ENCODE measurements at places on chromosomes 4 and X.

GRCh38 chrX:41300758-41301437 lies 33.1 kb upstream of the DDX3X start:
- DNase-seq = no peak

GRCh38 chrX:134470013-134470412 lies 10.0 kb downstream of the HPRT1 start:
- DNase-seq = no peak

DNA sequence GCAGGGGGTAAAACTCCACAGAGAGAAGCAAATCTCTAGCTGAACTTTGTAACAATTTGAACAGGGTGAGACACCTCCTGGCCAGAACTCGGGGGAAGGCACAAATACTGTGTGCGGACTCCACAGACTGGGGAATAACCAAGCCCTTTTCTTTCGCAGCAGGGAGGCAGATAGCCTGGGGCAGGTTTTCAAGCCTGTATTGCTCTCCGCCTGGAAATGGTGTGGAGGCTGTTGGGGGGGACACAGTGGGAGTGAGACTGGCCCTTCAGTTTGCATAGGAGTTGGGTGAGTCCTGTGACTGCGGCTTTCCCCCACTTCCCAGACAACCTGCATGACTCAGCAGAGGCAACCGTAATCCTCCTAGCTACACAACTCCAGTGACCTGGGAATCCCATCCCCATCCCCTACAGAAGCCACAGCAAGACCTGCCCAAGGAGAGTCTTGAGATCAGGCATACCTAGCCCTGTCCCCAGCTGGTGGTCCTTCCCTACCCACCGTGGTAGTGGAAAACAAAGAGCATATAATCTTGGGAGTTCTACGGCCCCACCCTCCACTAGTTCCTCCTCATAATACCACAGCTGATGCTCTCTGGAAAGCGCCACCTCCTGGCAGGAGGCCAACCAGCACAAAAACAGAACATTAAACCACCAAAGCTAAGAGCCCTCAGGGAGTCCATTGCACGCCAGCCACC lies 12.9 kb upstream of the SMPX start:
- no peak for DNase-seq

GRCh38 chr4:107546638-107547037 lies 173.4 kb downstream of the PAPSS1 start:
- no peak for DNase-seq

DNA sequence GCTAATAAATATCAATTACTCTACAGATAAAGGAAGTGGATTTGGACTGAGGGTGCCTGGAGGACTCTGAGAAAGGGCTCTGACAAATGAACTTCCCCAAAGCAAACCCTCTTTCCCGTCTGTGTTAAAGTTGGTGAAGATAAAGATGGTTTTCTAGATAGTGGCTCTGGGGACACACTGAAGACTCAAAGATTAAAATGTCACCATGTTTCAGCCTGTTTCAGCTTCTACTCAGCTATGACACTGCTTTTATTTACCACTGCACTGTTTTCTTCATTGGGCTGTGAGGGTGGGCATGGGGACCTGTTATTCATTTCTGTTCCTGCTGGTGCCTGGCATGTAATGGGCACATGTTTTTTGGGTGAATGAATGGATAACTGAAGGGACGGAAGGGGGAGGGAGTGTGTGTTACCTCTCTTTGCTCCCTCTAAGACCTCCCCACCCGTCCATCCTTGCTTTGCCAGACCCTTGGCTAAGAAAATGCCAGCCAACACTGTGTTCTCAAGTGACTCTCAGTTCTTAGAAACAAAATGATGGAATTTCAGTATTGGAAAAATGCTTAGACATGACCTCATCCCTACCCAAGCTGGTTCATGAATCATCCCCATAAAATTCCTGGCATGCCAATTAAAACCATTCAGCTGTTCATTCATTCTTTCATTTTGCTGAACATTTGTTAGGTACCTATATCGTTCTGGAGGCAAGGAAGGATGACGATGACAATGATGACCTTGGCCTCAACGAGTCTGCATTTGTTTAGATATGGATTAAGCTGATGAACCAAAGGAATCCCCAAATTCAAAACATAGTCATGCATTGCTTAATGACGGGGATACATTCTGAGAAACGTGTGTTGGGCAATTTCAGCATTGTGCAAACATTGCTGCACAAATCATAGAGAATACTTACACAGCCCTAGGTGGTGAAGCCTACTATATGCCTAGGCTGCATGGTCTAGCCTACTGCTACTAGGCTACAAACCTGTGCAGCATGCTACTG lies 13.4 kb upstream of the STK32B start:
- DNase-seq = no peak

GRCh38 chrX:108020631-108021030 lies 24.2 kb upstream of the VSIG1 start:
- DNase-seq = peak; percentile 31

DNA sequence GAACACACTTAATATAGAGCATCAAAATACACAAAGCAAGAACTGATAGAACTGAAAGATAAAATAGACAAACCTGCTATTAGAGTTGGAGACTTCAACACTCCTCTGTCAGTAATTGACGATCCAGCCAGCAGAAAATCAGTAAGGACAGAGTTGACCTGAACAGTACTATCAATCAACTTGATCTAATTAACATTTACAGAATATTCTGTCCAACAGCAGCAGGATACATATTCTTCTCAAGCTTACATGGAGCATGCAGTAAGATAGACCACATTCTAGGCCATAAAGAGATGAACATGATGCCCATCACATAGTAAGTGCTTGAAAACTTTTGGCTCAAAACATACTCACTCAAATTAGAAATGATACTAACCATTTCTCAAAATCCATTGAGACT lies 196.7 kb upstream of the KLF3 start:
- DNase-seq = no peak

- DNase-seq = no peak
Observed at GRCh38 chrX:24248042-24248441, 65.8 kb downstream of the SUPT20HL2 start.

- DNase-seq = no peak
Observed at GRCh38 chr4:168028568-168028967, 63.8 kb upstream of the ANXA10 start.

DNA sequence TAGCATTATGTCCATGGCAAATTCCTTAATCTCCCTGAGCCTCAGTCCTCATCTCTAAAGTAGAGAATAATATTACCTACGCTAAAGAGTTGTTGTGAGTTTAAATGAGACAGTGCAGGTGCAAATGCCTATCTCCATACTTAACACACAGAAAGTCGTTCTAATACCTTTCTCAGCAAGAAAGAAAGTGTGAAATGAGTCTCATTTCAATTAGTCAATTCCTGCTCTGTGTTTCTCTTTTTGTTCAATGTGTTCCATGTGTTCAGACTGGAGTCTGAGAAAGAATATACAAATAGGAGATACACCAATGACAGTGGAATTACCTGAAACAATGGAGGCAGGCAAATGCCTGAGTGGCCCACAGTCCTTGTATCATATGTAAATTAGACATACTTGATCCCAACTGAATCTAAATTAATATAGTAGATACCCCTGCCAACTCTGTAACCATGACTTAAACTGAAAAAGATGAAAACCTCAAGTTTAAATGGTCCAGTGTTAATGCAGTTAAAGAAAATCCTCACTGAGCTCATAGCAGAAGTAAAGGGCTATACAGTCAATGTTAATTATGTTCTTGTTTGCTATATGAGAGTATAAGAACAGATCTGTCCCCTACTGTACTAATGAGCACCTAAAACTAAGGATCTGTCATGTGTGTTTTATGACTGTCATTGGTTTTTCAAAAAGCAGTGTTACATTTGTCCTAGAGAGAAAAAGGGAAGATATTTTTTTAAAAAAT lies 68.2 kb downstream of the GPC3 start:
- no peak for DNase-seq

GRCh38 chr4:181946902-181947301 lies 296.3 kb upstream of the TENM3 start:
- no peak for DNase-seq

DNA sequence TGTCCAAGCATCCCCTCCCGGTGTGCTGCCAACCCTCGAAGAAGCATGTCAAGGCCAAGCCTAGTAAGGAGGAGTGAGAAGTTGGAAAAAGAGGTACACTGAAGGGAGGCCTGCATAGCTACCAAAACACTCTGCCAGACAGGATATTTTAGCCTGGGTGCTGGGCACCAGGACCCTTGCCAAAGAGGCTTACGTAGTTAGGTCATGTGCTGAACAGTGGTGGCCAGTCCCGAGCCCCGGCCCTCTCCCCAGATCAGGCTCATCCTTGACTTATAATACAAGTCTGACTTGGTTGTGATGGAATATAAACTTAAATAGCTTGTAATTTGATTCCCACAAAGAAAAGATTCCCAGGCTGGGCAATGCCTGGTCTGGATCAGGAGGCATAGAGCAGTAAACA lies 149.3 kb downstream of the ARHGEF9 start:
- no peak for DNase-seq

DNA sequence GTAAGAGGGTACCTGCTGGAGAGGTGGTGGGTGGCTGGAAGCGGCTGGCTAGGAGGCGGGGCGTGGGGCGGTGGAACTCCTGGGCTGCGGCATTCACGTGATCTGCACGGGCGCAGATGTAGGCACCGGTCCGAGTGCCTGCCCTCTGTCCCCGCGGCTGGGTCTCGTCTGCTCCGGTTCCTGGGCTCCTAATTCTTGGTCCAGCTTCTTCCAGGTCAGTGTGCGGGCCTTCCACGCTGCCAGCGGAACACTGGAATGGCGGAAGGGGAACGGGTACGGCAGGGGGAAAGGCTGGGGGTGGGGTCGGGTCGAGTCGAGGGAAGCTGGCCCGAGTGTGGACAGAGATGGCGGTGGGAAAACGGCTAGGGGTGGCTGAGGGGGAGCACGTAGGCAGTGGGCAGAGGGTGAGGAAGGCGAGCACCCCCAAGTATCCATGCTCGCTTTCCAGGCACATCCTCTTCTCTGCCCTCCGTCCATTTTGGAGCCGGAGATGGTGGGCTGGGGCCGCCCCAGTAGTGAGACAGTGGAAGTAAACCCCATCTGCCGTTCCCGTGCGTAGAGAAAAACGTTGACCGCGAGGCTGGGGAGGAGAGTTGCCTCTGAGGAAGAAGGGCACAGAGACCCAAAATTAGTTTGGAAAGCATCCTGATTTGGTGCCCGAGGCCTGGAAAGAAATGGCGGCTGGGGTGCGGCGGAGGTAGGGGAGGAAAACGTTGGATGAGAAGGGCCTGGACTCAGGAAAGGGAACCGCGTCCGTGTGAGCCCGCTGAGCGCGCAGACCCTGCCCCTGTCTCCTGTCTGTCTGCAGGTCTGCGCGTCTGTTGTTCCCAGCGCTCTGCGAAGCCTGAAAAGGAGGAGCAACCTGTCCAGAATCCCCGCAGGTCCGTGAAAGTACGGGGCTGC lies at the start of gene TCEAL4:
TCEAL4 (plus strand) TSS at position 105 of the 903 bp plus-strand sequence. CDS start 1,161 bp downstream, outside the sequence.
- DNase-seq = peak; percentile 20

- DNase-seq = no peak
Observed at GRCh38 chr4:112515198-112516065, 548 bp downstream of the NEUROG2 start.

- DNase-seq = no peak
Observed at GRCh38 chr4:152044331-152045036, 283.7 kb upstream of the GATB start.

DNA sequence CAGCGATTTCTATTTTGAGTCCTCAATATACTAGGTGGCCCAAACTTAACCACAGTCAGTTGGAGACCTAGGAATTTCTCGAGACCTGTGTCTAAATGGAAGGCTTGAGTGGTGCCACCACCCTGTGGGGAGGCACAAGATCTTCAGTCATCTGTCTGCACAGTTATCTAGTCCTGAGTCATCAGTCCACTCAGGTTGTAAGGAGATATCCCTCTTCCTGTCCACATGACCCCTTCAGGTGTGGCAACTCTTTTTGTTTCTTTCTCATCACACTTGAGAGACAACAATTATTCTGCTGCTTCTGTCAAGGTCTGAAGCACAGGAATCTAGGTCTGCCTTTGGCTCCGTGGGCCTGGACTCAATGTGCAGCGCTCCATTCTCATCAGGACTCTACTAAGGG lies 64.4 kb upstream of the IBSP start:
- DNase-seq = no peak

- peak; percentile 63 for DNase-seq
Observed at GRCh38 chr4:185039508-185040273, 21.4 kb downstream of the HELT start.

DNA sequence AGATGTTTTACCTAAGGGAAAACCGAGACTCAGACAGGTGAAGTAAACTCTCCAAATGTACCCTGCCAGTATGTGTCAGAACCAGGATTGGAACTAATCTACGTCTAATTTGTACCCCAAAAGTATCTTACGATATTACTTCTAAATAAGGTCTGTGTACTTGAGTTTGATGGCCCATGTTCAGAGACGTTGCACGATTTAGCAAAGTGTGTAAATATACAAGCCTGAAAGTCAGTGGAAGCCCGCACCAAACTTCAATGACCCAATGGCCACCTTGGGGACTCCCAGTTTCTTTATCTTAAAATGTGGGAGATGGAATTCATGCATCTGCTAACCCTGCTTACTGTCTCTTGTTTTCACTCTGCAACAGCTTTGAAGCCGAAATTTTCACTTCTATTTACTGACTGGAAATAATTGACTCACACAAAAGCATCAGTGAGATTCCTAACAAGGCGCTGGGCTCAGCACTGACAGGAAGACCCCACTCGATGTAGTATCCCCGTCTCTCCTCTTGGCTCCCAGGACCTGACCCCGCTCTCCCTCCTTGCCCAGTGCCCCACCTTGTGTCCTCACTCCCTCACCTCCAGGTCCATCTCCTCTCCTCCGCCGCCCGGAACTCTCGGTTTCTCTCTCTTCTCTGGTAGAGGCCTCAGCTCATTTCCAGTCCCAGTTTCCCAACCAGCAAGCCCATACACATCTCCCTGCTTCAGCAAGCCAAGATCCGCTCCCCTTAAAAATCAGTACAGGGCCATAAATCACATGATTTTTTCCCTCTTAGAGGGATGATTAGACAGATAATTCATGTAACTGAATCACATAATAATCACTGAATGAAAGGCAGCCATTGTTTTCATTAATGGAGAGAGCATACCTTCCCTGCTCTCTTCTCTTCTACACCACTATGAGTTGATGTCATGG lies 42.8 kb downstream of the ENPP6 start:
- no peak for DNase-seq

DNA sequence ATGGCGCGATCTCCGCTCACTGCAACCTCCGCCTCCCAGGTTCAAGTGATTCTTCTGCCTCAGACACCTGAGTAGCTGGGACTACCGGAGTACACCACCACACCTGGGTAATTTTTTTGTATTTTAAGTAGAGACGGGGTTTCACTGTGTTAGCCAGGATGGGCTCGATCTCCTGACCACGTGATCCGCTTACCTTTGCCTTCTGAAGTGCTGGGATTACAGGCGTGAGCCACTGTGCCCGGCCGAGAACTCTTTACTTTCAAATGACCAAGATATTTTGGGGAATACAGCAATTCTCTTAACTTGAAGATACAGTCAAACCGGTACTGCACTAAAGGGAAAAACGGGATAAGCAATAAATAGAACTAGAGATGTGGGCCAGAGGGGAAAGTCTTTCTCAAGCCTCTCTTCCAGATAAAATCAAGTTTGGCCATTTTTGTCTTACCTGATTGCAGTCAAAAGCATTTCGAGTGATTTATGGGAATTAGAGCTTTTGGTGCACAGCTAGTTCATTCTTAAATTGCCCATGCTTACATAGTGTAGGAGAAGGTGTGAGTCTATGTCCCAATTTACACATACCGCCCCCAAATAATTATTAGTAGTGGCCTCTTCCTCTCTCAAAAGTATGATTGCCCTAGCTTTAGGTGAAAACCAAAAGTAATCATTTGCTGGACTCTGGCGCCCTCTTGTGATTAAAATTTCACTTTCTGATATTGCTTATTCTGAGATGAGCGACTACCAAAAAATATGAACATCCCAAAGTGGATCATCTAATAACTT lies 53.2 kb upstream of the ABCG2 start:
- DNase-seq = peak; percentile 75

GRCh38 chr4:20313237-20314030 lies 61.7 kb downstream of the SLIT2 start:
- no peak for DNase-seq
